Activated CD4-positive, alpha-beta memory T cell treated with anti-CD3 and anti-CD28 coated beads, Interleukin-2, amount 10 ng/mL, durations not matched to agents 7 days and 5 days (primary cell): ENCODE measurements at places on chromosomes 3 and 15. TPM values are rescaled to one million over a fixed set of nuclear protein-coding genes. Genes with fewer than 3 reads are reported as not detected.

The SLCO3A1 gene
- total RNA-seq: 48.8 TPM

The CCR9 gene
- 0.28 TPM for total RNA-seq

The CSTA gene
- total RNA-seq: not detected

The PODXL2 gene
- total RNA-seq: 1.1 TPM

The SLCO2A1 gene
- total RNA-seq: not detected

The PLXNA1 gene
- 6.5 TPM for total RNA-seq

The C15orf40 gene
- total RNA-seq: 23.8 TPM

The DPPA2 gene
- total RNA-seq: not detected

The SHF gene
- total RNA-seq: 1.7 TPM

The LRTM1 gene
- not detected for total RNA-seq

The APOD gene
- not detected for total RNA-seq

The PPIP5K1 gene
- total RNA-seq: 33.0 TPM

The TRPM1 gene
- total RNA-seq: not detected

The ERC2 gene
- total RNA-seq: not detected

The A4GNT gene
- not detected for total RNA-seq

The OR5H15 gene
- total RNA-seq: not detected

The ALG1L2 gene
- not detected for total RNA-seq

The BCL2A1 gene
- total RNA-seq: 14.1 TPM

The PRR20G gene
- total RNA-seq: not detected

The TMEM44 gene
- total RNA-seq: 7.1 TPM
